ENCODE measurements at places on chromosomes 2 and 18.

GRCh38 chr2:49248506-49248905 lies 94.2 kb upstream of the FSHR start:
- no peak for DNase-seq

- DNase-seq: no peak
Observed at GRCh38 chr2:58405341-58405740, 164.2 kb upstream of the FANCL start.

DNA sequence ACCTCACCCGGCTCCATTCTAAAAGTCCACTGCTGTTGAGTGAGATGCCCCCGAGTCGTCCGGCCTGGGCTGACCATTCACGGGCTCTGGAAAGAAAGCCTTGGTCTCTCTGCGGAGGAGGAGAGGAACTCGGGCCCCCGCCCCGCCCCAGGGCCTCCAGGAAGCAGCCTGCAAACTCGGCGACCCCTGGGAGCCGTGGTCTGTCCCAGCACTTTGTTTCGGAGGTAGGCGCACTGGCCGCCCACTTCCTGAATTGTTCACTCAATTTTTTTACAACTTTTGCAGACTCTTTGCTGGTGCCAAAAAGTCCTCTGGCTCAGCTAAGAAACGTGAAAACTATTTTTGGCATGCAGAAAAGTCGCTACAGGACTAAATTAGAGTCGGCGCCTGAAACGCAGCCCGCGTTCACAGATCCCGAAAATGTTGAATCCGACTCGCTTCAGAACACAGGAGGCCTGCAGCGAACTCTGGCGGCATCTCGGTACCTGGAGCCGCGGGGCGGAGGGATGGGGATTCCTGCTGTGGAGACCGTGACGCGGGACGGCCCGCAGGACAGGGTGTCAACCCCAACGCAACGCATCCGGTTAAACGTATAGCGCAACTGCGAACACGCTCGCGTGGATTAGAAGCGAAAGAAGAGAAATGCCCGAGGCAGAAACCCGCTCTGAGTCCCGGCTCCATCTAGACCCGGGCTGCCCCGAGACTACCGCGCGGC lies 1.5 kb downstream of the PXDN start:
- no peak for DNase-seq

- DNase-seq: no peak
Observed at GRCh38 chr2:221074238-221074637, 497.9 kb downstream of the EPHA4 start.

DNA sequence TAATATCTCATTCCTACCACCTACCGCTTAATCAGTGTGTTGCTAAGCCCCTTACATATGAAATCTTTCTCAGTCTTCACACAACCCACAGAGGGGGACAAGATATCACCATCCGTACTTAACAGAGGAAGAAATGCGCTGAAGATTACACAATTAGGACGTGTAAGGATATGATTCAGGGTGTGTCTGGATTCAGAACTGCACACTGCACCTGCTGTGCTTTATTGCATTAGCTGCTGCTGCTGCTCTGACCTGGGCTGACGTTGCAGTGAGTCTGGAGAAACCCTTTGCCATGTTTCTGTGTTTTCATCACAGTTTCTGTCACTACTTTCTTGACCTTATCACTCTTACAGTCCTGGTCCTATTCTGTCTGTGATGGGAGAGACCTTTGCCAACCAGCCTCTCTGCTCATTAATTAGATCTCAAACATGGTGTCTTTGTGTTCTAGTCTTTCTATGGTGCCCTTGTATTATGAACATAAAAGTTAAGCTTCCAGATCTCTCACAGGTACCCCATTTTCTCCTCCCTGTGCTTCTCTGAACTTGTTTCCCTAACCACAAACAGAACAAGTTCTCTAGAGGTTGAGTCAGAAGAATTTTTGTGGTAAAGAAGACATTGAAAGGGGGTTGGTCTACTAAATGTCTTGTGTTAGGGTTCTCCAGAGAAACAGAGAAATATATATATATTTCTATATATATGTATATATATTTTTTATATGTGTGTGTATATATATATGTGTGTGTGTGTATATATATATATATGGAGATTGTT lies 92.9 kb upstream of the CYP1B1 start:
- DNase-seq: no peak

DNA sequence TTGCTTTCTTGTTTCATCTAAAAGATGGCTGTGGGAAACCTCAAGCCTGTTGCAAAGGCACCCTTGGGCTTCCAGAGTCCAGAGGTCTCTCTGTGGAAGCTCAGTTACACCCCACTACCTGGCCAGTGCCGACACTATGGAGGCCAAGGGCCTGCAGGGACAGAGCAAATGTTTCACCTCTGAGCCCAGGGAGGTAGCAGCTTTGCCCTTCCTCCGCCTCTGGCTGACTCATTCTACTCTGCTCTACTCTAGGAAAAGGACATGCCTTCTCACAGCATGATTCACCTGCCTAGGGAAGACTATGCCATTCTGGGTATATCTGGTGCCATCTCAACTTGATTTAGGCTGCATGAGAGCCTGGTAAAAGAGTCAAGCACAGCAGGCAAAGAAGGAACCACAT lies 12.2 kb downstream of the MYOM1 start:
- DNase-seq: no peak

GRCh38 chr2:4938206-4938605 lies 754.0 kb upstream of the SOX11 start:
- DNase-seq: no peak

DNA sequence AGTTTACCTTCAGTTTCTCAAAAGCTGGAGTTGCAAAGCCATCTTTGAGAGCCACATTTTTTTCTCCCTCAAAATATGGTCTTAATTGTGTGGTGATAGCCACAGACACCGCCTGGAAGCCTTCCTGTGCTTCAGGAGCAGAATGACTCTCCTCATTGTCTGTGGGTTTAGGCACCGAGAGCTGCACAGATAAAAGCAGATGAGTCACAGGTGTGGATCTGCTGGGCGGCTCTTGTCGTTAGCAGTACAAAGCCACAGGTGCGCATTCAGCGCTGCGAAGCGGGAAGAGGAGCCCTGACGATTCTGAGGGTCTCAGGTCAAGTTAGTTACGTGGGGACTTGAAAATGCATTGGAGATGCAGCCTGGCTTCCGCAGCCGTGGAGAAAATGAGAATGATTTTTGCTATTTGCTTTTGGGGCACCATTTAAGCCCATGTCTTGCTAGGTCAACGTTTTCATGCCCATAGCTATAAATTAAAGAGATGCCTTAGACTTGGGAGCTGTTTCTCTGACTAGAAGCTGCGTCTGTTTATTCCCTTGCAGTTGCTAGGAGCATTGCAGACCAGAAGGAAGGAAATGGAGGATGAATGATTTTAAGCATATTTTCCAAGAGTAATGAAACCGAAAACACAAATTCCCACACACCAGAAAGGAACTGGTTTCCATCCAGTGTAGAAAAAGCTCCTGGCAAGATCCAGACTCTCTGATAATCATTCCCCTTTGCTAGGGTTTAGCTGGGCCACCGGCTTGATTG lies 51.5 kb downstream of the KLHL29 start:
- no peak for DNase-seq

DNA sequence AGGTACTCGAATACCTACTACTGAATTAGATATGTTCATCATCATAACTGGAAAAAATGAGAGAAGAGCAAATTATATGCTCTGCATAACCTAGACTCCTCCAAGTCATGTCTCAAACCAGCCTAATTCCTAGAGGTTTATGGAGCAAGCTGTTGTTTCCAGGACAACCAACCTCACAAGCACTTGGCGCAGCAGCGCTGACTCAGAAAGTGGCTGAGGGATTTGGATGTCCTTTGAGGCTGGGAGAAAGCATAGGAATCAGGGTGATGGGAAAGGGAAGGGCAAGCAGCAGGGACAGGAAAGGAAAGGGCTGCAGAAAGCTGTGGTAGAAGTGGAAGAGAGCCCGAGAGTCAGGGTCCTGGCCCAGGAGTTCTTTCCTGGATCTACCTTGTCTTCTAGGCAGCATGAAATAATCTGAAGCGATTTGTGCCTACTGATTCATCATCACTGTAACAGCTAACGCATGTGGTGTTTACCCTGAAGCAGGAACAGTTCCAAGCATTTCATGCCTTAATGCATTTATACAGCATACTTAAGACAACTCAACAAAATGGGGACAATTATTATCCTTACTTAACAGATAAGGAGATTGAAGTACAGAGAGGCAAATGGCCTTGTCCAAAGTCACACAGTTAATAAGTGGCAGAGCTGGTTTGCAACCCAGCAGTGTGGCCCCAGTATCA lies 3.7 kb downstream of the PLEK start:
- no peak for DNase-seq

- DNase-seq: no peak
Observed at GRCh38 chr2:21326152-21326551, 202.4 kb downstream of the TDRD15 start.

GRCh38 chr2:229429589-229429988 lies 158.5 kb upstream of the PID1 start:
- DNase-seq: no peak

- no peak for DNase-seq
Observed at GRCh38 chr2:56260415-56260814, 76.6 kb downstream of the CCDC85A start.

DNA sequence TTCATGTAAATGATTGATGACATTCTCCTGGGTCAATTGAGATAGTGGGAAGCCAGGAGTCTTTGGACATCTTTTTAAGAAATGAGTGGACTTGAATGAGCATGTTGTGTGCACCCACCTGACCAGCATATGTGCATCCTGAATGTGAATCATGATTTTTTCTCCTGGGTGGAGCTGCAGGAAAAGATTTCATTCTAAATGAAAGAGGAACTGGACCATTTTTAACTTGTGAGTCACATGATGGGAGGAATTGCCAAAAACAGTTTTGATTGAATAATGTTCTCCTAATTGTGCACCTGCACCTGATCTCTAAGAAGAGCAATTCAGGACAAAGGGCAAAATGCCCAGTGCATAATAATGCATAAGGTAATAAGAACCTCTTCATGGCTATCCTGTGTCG lies 32.3 kb downstream of the COPS8 start:
- DNase-seq: no peak

DNA sequence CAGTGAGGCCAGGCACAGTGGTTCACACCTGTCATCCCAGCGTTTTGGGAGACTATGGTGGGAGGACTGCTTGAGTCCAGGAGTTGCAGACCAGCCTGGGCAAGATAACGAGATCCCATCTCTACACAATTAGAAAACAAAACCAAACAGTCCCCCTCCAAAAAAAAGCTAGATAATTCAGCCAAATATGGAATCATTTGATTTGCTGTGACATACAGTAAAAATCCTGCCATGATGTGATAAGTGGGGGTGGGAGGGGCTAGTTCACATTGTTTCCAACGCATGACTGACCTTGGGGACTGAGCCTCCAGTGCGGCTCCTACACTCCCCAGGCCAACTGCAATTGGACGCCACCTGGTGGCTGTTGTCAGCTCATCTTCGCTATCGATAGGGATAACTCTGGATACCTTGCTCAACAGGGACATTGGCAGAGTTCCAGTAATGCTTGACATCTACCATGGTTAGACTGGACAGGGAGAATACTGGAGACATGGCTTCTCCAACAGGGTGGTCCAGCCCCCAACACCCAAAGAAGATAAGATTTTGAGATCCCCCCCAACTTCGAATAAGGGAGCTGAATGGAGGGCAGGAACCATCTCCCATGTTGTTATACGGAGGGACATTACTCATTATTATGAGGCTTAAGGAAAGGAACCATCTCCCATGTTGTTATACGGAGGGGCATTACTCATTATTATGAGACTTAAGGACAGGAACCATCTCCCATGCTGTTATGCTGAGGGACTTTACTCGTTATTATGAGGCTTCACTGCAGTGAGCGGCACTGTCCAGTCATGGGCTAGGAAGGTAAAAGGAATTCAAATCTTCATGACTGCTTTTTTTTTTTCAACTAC lies 135.9 kb downstream of the TGIF1 start:
- peak; percentile 10 for DNase-seq

- DNase-seq: no peak
Observed at GRCh38 chr2:47016172-47016913, 100.7 kb upstream of the MCFD2 start.

DNA sequence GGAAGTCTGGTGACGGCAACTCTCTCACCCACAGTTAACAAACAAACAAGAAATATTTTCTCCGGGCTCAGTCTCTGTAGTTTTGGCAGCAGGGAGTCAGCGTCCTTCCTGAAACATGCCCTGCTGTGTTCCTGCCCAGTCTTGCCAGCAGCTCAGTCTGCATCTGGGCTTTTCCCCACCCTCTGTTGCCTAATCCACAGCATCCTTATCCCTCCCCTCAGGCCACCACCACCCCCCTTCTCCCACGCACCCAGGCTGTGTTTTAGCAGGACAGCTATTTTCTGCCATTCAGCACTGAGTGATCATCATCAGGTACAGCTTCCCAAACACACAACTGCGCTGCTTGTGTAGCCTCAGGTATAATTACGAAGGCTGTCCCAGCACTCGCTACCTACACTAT lies 168.2 kb downstream of the DPP10 start:
- DNase-seq: no peak

DNA sequence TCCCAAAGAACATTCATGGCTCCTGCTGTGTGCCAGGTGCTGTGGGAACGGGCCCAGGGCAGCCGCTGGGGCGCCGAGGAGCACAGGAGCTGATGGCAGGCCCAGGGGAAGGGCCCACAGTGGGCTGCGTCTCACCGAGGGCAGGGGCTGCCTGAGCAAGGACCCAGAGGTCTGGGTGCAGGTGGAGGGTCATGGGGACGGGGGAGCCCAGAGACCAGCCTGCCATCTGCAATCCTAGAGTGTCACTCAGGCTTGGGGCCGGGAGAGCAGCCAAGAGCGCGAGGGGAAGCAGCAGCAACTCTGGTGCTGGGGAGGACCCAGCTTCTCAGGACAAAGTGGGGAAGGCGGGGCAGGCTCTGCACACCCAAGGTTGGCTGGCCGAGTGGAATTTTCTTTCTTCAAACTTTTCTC lies 207.4 kb downstream of the HDAC4 start:
- no peak for DNase-seq

GRCh38 chr2:65503746-65504145 lies 71.3 kb upstream of the SPRED2 start:
- DNase-seq: no peak

- DNase-seq: no peak
Observed at GRCh38 chr2:241857572-241858121, 1.0 kb downstream of the PDCD1 start.

GRCh38 chr2:73238976-73239375 lies 4.9 kb downstream of the CCT7 start:
- DNase-seq: no peak

Measured in esophagus squamous epithelium (tissue), 5 donors.